ENCODE measurements at places on chromosomes 5 and 9.

GRCh38 chr5:93221773-93222172 lies 359.2 kb downstream of the NR2F1-AS1 start:
- DNase-seq = no peak

- peak; percentile 95 for DNase-seq
Measured at GRCh38 chr9:128304971-128305288, 17.3 kb downstream of the TRUB2 start.

GRCh38 chr5:176446884-176447590 lies 1.1 kb upstream of the FAF2 start:
- no peak for DNase-seq

DNA sequence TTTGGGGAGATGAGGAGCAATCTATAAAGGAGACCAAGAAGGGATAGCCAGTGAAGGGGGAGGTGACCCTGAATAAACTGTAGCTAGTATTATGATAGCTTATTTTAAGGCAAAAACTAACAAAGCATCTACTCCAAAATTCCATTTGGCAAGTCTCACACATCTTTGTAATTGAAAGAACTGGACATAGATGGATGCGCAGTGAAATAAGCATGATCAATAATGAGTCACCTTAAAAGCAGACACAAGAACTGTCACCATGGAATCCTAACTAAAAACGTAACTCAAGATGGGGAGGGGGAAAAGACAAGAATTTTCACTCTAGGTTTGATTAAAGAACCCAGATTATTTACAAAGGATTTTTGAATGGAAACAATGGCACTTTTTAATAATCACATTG lies 164.5 kb downstream of the MED27 start:
- no peak for DNase-seq

DNA sequence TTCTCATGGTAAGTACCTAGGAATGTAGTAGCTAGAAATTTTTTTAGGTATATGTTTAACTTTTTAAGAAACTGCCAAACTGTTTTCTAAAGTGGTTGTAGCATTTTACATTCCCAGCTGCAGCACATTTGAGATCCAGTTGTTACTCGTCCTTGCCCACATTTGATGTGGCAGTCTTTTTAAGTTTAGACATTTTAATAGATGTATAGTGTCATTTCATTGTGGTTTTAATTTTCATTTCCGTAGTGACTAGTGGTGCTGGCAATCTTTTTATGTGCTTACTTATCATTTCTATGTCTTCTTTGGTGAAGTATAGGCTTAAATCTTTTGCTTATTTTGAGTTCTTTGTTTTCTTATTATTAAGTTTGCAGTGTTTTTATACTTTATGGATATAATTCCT lies 171.6 kb downstream of the GAS1 start:
- no peak for DNase-seq

DNA sequence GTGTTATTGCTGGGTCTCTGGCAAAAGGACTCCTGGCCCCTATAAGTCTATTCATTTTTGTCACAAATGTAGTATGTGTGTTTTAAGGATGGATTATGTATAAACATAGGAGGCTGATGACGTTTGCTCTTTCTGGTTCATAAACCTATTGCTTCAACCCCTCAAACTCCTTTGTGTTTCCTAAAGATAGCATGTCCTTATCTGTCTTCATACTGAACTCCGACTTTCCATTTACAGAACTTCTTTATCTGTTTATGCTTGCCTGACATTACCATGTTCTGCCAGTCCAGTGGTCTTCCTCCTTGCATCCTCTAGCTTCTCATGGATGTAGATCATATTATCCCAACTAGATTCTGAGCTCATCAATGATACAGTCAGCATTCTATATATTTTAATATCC lies 46.1 kb downstream of the ARHGEF28 start:
- DNase-seq = no peak

DNA sequence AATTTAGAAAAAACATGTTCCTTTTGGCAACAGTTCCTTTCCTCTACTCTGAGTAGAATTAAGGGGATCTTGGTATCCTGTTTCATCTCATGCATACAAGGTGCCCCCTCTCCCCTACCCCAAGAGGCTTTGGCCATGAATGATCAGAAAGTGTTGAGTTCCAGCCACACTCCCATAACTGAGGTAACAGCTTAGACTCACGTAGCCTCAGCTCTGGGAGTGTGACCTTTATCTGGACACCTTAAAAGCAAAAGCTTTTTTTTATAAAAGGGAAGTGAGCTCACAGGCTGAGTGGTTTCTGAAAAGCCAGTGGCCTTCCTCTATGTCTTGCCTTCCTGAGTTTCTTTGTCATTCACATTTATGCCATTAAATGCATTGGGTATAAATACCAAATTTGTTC lies 900 bp upstream of the HAVCR2 start:
- DNase-seq = no peak

DNA sequence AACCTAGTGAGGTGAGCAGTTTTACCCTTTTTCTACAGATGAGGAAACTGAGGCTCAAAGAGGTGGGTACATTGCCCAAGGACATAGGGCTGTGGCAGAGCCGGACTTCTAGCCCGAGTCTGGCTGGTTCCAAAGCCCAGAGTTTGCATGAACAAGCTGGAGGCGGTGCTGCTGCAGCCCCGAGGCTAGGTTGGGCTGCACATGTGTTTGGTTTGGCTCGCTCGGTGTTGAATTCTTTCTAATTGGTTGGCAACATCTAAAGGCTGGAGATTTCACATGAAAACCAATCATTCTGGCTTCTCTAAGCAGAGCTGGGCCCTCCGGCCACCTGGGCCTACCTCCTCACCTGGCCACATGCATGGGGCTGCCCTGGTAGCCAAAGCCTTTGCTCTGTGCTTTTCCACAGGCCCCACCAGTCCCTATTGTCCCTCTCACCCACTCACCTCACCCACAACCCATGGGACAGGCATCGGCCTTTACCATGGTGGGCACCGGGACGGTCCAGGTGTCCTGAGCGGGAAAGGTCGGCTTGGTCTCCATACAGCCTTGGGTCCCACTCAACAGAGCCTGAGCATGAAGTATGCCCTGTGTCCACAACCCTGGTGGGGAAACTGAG lies 262.3 kb downstream of the NSG2 start:
- no peak for DNase-seq

DNA sequence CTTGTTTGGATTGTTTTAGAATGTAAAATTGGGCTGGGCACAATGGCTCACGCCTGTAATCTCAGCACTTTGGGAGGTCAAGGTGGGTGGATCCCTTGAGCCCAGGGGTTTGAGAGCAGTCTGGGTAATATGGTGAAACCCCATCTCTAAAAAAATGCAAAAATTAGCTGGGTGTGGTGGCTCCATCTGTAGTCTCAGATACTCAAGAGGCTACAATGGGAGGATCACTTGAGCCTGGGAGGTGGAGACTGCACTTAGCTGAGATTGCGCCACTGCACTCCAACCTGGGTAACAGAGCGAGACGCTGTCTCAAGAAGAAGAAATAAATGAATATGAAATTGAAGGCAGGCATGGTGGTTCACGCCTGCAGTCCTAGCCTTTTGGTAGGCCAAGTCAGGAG lies 21.3 kb downstream of the MAML1 start:
- DNase-seq = no peak

- peak; percentile 20 for DNase-seq
Measured at GRCh38 chr5:72767289-72768010, 49.0 kb upstream of the TNPO1 start.

DNA sequence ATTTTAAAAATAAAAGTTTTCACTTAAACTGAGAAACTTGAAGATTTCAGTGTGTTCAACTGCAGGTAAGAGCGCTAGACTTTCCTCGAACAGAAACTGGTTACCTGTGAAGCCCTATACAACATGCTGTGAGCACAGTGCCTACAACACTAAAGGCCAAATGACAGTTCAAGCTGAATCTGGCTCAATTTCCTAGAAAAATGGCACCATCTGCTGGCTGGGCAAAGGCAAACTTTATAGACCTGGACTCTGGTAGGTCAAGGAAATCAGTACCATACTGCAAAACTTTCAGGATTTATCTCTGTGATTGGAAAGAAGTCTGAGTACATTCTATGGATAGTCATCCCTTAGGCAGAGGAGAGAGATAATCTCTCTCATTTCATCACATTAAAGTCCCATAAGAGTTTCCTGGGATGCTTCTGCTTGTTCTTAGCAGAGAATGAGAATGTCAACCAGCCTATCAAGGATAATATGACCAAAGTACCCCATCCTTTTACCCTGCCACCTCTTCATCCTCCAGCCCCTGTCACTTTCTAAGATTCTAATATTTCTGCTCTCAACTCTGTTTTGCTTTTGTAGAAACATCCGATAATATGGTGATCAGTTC lies 31.8 kb upstream of the FOXB2 start:
- peak; percentile 55 for DNase-seq

DNA sequence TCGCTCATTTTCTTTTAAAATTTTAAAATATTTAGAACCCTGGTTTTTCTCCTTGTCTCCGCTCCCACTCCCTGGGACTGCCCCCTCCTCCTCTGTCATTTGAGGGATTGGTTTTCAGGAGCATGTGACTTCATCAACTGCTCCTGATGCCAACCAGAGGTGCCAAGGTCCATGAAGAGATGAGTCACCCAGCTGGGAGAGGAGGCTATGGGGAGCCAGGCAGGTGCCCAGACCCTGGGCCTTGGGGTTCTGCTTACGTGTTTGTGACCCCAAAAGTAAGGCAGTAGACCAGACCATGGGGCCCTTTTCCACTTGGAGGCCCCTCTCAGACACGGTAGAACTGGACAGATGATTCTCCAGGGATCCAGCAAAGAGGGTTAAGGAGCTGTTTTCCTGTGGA lies 167.0 kb downstream of the FGF18 start:
- no peak for DNase-seq

Measured in WERI-Rb-1 (cell line).